ENCODE measurements at places on chromosomes 13 and 19.

DNA sequence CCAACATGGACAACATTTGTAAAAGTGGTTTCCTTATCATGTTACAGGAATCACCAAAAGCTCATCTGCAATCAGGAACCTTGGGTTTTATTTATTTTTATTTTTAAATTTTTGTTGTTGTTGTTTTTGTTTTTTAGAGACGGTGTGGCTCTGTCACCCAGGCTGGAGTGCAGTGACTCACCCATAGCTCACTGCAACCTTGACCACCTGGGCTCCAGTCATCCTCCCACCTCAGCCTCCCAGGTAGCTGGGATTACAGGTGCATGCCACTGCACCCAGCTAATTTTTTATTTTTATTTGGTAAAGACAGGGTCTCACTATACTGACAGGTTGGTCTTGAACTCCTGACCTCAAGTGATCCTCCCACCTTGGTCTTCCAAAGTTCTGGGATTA lies 13.6 kb upstream of the SERP2 start:
- no peak for DNase-seq

DNA sequence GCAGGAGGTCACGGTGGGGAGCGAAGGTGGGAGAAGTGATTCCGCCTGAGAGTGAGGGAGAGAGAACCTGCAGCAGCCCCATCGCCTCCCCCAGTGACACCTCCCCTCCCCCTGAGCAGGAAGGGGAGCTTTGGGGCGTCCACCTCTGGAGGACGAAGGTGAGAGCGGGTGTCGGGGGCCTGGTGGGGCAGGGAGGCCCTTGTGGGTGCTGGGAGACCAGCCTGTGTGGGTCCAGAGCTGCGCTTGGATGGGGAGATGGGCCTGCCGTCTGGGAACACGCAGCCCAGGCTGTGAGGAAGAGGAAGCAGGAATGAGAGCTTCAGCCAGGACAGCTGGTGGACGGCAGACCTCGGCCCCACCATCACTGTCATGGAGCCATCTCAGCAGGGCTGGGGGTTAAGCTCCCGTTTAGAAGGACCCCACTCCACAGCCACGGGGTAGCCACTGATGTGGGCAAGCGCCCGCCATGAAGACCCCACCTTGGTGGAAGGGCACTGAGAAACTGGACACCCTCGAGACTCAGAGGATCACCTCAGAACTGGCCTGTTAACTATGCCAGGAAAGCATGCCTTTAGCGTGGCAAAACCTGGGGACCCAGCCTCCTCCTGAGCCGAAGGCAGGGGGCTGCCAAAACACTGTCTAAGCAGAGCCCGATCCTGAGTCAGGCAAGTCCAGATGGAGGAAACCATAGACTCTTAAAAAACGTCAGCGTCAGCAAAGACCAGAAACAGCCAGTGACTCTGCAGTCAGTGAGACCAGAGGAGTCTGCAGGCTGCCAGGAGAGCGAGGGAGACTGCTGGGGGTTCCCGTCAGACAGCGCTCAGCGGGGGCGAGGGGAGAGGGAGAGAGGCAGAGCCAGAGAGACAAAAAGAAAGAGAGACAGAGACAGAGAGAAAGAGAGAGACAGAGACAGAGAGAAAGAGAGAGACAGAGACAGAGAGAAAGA lies 6.4 kb upstream of the PROZ start:
- no peak for DNase-seq

DNA sequence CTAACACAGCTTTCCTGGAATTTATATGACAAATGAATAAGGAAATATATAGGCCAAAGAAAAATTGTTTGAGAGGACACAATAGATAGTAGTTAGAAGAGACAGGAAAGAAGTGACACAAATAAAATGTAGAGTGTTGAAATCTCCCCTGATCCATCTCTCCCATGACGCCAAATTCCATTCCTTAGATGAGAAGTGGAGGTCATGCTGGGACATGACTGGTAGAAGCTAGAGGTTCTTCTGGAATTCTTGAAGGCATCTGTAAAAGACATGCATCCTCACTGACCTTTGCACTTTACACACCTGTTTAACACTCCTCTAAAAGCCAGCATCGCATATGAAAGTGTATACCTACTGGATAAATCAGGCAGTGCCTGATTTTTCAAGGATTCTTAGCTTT lies 67.8 kb downstream of the DGKH start:
- no peak for DNase-seq

- no peak for DNase-seq
Observed at GRCh38 chr13:34695063-34695462, 247.0 kb upstream of the NBEA start.

- no peak for DNase-seq
Observed at GRCh38 chr13:103528437-103528836, 462.2 kb upstream of the SLC10A2 start.

- DNase-seq = no peak
Observed at GRCh38 chr13:50916701-50917184, 7.2 kb downstream of the RNASEH2B start.

Data from activated CD4-positive, alpha-beta T cell treated with anti-CD3 and anti-CD28 coated beads, Interleukin-2, Interleukin-4, amounts not matched to agents 100 ng/mL and 50 ng/mL, durations not matched to agents 16 hours and 8 hours (primary cell).